Adipocyte (in vitro differentiated cells): ENCODE measurements at places on chromosomes 12 and 14.

GRCh38 chr14:104149617-104150135 is 11.3 kb downstream of the KIF26A start:
- DNase-seq, result peak; percentile 41

DNA sequence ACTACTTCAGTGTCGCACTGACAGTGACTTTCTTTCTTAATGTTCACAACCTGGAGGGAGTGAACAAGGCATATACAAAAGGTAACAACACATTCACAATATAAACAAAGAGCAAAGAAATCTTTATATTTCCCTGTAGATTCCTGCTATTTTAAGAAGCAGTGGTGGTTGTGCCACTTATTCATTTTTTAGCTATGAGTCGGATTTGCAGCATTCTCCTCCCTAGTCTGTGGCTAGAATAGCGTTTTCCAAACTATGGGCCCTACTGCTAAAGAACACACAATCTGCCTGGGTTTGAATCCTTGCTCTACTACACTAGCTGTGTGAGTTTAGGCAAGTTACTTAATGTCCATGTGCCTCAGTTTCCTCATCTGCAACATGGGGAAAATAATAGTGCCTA is 18.6 kb upstream of the MDM1 start:
- peak; percentile 68 for DNase-seq

- no peak for DNase-seq
Observed at GRCh38 chr12:97659117-97659880, 196.7 kb downstream of the RMST start.

- no peak for DNase-seq
Observed at GRCh38 chr12:41325336-41325735, 137.2 kb downstream of the PDZRN4 start.

DNA sequence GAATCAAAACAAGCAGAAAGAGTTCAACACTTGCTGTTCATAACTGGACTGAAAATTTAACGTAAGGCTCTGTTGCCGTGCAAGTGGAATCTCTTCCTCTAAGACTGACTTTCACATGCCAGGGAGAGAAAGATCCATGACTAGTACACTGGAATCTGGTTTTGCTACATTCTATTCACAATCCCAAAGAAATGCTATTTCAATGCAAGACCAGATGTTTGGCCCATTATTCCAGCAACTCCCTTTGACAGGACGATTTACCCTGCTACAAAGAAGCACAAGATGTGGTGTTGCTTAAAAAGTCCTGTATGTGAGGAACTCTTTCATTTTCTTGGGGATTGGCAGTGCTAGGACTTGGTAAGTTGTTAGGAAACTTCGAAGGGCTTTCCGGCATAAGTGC is 17.4 kb downstream of the RFC5 start:
- DNase-seq, result no peak

GRCh38 chr12:113795445-113795844 is 170.7 kb downstream of the RBM19 start:
- no peak for DNase-seq

DNA sequence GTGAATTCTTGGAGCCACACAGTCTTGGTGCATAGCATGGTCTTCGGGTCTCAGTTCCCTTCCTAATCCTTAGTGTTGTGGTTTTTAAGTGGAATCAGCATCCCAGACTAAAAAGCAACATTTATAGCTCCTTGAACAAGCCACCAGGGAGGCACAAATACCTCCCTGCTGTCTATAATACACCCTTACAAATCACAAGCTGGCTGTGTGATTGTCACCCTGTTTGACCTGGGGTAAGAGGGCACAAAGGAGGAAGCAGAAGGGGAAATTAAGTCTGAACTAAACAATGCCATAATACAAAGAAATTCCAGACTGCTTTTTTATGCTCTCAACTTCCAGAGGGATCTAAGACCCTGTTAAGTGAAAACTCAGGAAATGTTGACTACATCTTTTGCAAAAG is 7.7 kb upstream of the MMP19 start:
- no peak for DNase-seq

- peak; percentile 8 for DNase-seq
Observed at GRCh38 chr12:24759155-24759554, 189.7 kb downstream of the BCAT1 start.

- peak; percentile 27 for DNase-seq
Observed at GRCh38 chr12:90999527-90999926, 5.2 kb downstream of the EPYC start.

- peak; percentile 93 for DNase-seq
Observed at GRCh38 chr12:54191550-54192022, 2.8 kb upstream of the SMUG1 start.

GRCh38 chr14:24857277-24857676 is 192.7 kb downstream of the STXBP6 start:
- no peak for DNase-seq

DNA sequence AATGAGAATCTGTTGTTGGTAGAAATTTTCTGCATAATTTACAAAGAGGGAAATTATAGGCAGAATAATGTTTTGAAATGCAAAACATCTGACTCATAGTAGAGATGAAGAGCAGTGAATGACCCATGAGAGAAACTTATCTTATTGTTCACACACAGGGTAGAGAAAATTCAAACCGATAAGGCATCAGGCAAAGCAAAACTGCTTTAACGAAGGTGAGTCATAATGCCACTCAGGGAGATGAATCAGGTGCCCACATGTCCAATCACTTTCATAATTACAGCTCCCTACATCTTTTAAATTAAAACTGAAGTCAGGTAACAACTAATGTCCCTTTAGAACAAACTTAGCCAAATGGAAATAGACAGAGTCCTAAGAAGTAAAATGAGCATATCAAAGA is 265.6 kb upstream of the GARIN6 start:
- peak; percentile 20 for DNase-seq

GRCh38 chr12:13233830-13234641 is 37.5 kb downstream of the EMP1 start:
- DNase-seq, result peak; percentile 90

- DNase-seq, result no peak
Observed at GRCh38 chr12:38998887-38999482, 93.6 kb upstream of the CPNE8 start.

GRCh38 chr14:74591899-74592298 is 20.1 kb downstream of the LTBP2 start:
- peak; percentile 58 for DNase-seq

- no peak for DNase-seq
Observed at GRCh38 chr14:85520581-85520980, 9.4 kb upstream of the FLRT2 start.

DNA sequence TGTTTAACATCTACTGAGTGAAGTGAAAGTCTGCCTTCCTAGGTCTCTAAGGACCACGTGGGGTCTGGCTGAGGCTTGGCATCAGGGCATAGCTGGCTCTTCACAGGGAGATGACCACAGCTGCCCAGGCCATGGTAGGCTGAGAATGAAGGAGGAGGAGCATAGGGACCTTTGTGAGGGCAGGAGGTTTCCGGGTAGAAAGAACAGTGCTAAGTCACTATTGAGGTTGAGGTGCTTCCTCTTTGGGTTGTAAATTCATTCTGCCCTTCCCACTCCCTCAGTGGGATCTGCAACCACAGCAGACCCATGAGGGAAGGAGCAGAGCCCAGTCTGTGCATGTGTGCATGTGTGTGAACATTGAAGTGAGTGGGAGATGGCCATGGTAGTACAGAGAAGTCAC is 909.6 kb downstream of the VRK1 start:
- DNase-seq, result no peak

GRCh38 chr12:17640615-17641014 is 449.4 kb downstream of the RERGL start:
- DNase-seq, result no peak

GRCh38 chr12:64780132-64780530 is 20.9 kb upstream of the GNS start:
- DNase-seq, result no peak

DNA sequence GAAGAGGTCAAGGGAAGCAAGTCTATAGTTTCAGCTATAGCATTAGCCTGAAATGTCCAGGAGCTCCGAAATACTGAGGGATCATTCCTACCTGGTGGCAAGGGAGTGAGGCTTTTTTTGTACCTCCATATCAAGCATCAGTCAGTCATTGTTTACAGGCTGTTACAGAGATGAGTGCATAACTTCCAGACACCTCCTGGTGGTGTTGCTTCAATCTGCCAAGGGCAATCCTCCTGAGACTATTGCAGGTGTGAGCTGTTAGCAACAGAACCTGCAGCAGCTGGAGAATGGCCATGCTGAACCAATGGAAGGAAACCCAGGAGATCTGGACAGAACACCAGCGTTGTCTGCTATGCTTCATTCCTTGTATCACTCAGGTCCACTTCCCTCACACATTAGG is 80.0 kb upstream of the SLC8A3 start:
- DNase-seq, result no peak

DNA sequence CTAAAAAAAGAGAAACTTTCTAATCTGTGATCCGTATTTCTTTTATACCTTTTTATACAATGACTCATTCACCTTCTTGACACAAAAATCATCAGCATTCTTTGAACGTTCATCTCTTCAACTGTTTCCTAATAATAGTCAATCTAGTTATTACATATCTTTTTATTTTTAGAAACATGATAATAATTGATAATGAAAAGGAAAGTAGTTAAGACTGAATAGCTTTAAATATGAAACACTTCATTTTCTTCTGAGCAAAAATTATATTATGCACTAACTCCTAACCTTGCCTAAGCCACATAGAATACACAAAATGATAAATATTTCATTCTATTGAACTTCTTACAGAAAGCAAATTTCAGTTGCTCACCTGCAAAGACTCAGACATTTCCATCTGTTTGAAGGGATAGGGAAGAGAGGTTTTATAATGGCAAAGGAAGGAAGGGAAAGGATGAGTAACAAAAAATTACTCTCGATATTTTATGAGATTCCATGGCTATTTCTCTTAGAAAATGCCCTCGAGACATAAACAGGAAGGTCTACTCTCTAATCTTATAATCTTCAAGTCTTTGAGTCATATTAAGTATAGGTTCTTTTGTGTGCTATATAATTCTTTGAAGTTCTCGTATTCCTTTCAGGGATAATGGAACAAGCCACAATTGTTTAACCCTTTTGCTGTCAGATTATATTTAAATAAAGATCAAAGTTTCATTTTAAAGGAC is 7.5 kb upstream of the KLHL42 start:
- DNase-seq, result peak; percentile 26

DNA sequence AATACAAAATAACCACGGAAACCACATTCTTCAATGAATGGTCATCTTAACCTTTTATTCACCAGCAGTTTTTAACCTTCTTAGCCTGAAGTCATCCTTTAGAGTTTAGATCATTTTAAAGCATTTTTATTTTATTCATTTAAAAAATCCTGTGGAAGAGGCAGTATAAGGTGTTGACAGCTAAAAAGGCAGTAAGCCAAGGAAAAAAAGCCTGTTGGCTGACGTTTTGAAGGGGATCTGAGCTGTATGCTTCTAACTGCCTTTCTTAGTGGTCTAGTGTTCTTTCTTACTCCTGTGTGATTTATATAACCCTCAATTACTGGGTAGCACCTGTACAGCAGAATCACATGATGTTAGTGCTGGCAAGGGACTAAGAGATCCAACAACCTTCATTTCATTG is 438.3 kb upstream of the SEL1L start:
- no peak for DNase-seq

DNA sequence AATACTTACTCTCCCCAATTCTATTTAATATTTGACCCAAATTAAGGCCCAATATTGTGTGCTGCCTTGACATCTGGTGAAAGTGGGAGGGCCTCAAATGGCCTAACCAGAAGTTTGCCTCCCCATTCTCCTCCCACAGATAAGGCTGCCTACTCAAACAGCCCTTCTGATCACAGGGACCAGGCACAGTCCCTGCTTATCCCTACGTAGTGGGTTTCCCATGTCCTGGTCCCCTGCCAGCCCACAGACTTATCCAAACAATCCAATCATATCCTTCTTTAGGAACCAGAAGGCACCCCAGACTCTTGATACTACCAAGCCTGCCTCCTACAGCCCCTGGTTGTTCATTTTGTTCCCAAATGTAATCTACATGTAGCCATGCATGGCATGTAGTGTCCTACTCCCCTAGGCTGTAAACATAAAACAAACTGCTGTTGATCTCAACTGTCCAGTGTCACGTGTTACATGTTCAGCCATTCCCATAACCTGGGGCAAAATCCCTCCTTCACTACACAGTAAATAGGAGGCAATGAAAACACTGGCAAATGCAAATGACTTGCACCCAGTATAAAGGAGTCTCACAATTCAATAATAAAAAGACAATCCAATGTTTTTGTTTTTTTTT is 49.3 kb downstream of the EEA1 start:
- no peak for DNase-seq

DNA sequence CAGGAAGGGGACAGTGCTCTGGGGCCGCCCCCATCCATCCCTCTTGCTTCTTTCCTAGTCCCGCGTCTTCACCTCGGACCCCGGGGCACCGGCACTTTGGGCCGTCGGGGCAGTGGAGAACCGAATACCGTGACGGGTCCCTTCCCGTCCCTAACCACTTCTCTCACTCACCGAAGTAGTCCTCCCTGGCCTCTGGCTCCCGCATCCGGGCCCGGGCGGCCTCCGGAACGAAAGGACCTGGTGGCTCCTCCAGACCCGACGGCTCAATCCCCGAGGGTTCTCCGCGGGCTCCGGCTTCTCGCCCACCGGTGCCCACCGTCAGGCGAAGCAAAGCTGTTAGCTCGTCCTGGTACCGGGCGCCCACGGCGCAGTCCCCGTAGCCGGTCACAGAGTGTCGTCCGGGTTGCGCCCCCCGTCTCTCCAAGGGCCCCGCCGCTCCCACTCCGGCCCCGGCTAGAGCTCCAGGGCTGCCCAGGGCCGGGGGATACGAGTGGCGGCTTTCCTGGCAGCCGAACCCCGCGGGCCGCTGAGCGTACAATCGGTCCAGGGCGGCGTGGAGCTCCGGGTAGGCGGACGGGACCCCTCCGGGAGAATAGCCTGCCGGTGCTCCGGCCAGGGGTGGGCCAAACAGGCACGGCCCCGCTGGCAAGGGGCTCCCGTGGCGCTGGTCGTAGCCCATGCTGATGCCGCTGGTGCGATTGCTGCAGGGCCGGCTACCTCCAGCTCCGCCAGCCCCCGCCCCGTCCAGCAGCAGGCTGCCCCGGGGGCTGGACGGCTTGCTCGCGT is 1.1 kb downstream of the AJUBA start:
- DNase-seq, result peak; percentile 48

DNA sequence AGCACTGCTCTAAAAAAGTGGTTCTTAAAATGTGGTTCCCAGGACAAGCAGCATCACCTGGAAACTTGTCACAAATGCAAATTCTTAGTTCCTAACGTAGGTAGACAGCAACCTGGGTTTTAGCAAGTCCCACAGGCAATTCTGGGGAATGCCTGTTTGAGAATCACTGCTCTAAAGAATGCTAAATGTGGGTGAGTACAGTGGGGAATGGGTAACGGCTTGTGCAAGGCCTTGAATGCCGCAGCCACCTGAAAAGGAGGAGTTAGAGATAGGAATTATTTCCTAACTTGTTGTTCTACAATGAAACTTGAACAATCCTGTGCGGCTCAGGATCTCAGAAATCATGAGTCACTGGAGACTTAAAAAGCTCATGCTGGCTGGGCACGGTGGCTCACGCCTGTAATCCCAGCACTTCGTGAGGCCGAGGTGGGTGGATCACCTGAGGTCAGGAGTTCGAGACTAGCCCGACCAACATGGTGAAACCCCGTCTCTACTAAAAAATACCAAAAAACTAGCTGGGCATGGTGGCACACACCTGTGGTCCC is 34.9 kb downstream of the GNS start:
- DNase-seq, result no peak
